ENCODE measurements at places on chromosomes 6 and 20. TPM values are rescaled to one million over a fixed set of nuclear protein-coding genes. Genes with fewer than 3 reads are reported as not detected.

DNA sequence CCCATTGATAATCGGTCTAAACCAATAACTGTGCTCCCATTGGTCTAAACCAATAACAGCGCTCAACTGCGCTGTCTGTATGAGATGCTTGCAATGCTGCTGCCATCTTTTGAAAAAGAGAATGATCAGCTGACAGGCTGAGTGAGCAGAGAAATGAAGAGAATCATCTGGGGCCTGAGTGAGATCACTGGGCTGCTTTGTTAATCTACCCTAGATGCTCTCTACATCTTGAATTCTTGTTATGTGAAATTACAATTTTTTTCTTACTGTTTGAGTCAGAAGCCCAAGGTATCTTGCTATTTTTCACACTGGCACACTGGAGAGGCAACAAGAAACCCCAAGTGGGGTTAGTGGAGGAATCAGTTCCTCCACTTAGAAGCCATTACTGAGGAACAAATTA is 91.5 kb upstream of the GCM1 start:
- H3K36me3 ChIP-seq = no peaks in the 10 kb centered on the region
- H3K27me3 ChIP-seq = peaks cover 10% of the 10 kb centered on the region
- H3K27ac ChIP-seq = no peak overlapping the region
- no peak for DNase-seq

The L3MBTL1 gene
- 2.2 TPM for total RNA-seq

- no peaks in the 10 kb centered on the region for H3K4me1 ChIP-seq
- H3K4me3 ChIP-seq = no peak overlapping the region
- H3K36me3 ChIP-seq = no peaks in the 10 kb centered on the region
- H3K27ac ChIP-seq = no peak overlapping the region
Measured at GRCh38 chr20:32672982-32673851, 524 bp downstream of the C20orf203 start.

The RAMACL gene
- 1.1 TPM for total RNA-seq

DNA sequence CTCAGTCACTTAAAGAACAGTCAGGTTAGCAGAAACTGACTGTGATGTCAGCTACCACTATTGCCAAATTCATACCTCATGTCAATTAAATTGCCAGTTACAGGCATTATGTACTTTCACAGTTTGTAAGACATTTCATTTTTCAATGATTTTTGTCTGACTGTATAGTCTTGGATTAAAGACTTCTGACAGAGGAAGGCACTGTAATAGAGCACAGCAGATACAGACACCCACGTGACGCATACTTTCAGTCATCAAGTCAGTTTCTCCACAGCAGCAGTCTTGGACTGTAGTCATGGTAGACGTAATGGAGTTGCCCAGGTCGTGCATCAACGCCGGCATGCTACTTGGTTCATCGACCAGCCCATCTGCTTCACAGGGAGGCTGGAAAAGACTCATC is 29.5 kb upstream of the ELOVL5 start:
- no peaks in the 10 kb centered on the region for H3K4me1 ChIP-seq
- H3K27me3 ChIP-seq = peaks cover 30% of the 10 kb centered on the region
- H3K4me3 ChIP-seq = no peak overlapping the region
- no peak overlapping the region for H3K27ac ChIP-seq
- no peak for DNase-seq

The TRIM38 gene
- total RNA-seq = 6.7 TPM

DNA sequence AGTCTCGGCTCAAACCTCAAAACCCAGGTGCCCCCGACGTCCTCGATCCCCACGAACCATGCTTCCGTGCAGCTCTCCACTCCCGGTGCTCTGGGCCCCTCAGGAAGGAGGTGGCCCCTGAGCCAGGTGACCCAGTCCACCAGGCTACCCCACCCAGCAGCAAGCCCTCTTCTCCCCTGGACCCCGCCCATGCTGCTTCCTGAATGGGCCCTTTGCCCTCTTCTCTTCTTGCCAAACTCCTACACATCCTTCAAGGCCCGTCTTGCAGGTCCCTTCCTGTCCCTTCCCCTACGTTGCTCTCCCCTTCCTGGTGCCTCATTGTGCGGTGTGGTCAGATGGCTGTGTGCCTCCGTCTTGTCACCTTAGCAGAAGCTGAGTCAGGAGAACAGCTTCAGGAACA is 3.4 kb upstream of the GATA5 start:
- DNase-seq = no peak
- no peak overlapping the region for H3K4me3 ChIP-seq
- H3K27me3 ChIP-seq = peaks cover 88% of the 10 kb centered on the region
- H3K27ac ChIP-seq = no peak overlapping the region

- 0 out of 2 replicates have a peak, but pooled peaks cover 1% of the 10 kb centered on the region for H3K4me1 ChIP-seq
- H3K27ac ChIP-seq = no peak overlapping the region
- DNase-seq = peak; percentile 83
Measured at GRCh38 chr6:17086469-17086868, 15.4 kb upstream of the STMND1 start.

GRCh38 chr6:17454316-17455005 is 61.1 kb downstream of the CAP2 start:
- no peaks in the 10 kb centered on the region for H3K36me3 ChIP-seq
- H3K4me3 ChIP-seq = no peak overlapping the region
- H3K27ac ChIP-seq = peak overlapping the region; percentile 16
- peak; percentile 59 for DNase-seq
- H3K27me3 ChIP-seq = no peaks in the 10 kb centered on the region

The LINC00237 gene
- not detected for total RNA-seq

DNA sequence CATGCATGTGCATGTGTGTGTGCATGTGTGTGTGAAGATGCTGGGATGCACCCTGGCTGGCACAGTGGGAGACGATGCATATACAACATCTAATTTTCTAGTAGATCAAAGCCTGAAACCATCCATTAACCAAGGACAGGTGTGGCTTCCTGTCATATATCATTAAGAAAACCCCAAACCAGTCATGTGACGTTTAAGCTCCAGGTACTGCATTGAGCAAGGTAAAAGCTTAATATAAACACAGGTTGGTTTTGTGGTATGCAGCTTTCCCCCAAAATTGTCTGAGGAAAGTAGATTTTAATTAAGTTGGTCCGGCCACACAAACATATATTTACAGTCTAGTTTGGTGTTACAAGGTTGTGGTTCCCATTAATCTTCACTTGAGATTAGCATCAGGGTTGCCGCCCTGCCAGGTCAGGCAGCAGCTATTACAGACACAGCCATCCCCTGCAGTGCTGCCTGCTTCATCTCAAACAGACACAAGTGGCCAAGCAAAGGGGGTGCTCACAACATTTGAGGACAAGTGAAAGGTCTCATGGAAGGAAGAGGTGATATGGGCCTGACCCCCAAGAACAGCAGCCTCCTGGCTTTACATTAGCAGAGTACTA is 48.6 kb upstream of the NAA20 start:
- peaks cover 31% of the 10 kb centered on the region for H3K36me3 ChIP-seq
- no peak overlapping the region for H3K4me3 ChIP-seq
- H3K4me1 ChIP-seq = peaks cover 22% of the 10 kb centered on the region

The PRSS35 gene
- total RNA-seq = 6.7 TPM

The WFDC2 gene
- total RNA-seq = not detected

- DNase-seq = peak; percentile 13
- no peak overlapping the region for H3K27ac ChIP-seq
- H3K4me3 ChIP-seq = no peak overlapping the region
- peaks cover 18% of the 10 kb centered on the region for H3K4me1 ChIP-seq
Measured at GRCh38 chr20:3612795-3613572, 50.2 kb downstream of the GFRA4 start.

- H3K4me3 ChIP-seq = no peak overlapping the region
- H3K27ac ChIP-seq = no peak overlapping the region
- no peaks in the 10 kb centered on the region for H3K36me3 ChIP-seq
- DNase-seq = no peak
Measured at GRCh38 chr6:21281366-21281765, 312.2 kb upstream of the SOX4 start.

- H3K36me3 ChIP-seq = no peaks in the 10 kb centered on the region
- H3K4me3 ChIP-seq = no peak overlapping the region
- H3K27me3 ChIP-seq = no peaks in the 10 kb centered on the region
- no peak for DNase-seq
Measured at GRCh38 chr6:40393641-40394040, 193.5 kb downstream of the LRFN2 start.

DNA sequence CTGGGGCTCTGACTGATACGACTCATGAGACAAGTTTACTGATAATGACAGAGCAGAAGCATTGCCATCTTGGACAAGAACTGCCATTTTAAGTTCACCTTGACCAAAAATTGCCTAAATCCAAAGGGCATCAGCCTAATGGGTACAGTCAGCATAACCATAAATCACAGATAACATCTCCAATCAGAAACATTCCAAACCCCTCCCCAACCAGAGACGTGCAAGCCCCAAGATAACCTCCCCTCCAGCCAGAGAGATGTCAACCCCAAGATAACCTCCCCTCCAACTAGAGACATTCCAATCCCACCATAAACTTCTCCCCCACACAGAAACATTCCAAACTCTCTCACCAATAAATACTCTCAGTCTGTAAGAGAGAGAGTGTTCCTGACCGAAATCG is 10.5 kb downstream of the GPLD1 start:
- H3K4me3 ChIP-seq = no peak overlapping the region
- no peaks in the 10 kb centered on the region for H3K4me1 ChIP-seq
- no peaks in the 10 kb centered on the region for H3K27me3 ChIP-seq
- H3K27ac ChIP-seq = no peak overlapping the region
- H3K36me3 ChIP-seq = no peaks in the 10 kb centered on the region

- no peaks in the 10 kb centered on the region for H3K36me3 ChIP-seq
- no peak for DNase-seq
- no peak overlapping the region for H3K27ac ChIP-seq
Measured at GRCh38 chr20:59340201-59340885, 39.9 kb downstream of the EDN3 start.

The RGS19 gene
- 7.7 TPM for total RNA-seq

DNA sequence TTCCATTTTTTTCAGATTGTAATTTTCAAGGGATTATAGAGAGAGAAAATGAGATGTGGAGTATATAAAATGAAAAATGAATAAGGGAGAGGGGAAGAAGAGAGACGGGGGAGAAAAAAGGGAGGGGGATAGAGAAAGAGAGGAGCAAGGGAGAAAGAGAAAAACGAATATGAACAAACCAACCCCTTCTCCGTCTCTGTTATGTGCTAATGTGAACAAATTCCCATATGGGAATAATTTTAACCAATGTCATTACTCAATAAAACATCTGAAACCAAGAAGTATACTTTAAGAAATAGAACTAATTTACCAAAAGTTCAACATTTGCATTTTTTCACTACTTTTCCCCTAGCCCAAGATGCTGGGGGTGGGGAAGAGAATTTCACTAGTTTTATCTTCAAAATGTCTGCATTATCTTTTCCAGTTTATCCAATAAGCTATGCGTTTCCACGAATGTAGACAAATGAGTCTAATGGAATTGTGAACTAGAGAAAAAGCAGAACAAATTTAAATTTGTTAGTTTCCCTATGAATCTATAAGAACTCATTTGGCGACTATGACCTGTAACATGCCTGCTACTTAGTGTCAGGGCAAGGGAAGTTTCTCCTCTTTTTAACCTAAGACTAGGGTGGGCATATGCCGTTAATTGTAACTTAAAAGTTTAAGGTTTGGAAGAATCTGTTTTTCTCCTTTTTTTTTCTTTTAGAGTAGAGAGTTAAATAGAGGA is 286.3 kb downstream of the BTBD9 start:
- DNase-seq = no peak
- no peaks in the 10 kb centered on the region for H3K36me3 ChIP-seq
- no peaks in the 10 kb centered on the region for H3K27me3 ChIP-seq

- no peak within 1 kb of the TSS for H3K4me3 ChIP-seq
- peaks cover 54% of the 10 kb centered on the region for H3K27me3 ChIP-seq
- H3K27ac ChIP-seq = no peak within 1 kb of the TSS
- no peaks in the 10 kb centered on the region for H3K36me3 ChIP-seq
- DNase-seq = no peak
Measured at GRCh38 chr20:38805502-38805957, at the start of gene PPP1R16B. TSS of gene PPP1R16B (plus strand) at chr20:38805697. CDS start at chr20:38835926, 30,229 bp downstream.

All from IMR-90 (cell line).